Smooth muscle cell of the brain vasculature (primary cell): ENCODE measurements at places on chromosomes 13 and 19.

DNA sequence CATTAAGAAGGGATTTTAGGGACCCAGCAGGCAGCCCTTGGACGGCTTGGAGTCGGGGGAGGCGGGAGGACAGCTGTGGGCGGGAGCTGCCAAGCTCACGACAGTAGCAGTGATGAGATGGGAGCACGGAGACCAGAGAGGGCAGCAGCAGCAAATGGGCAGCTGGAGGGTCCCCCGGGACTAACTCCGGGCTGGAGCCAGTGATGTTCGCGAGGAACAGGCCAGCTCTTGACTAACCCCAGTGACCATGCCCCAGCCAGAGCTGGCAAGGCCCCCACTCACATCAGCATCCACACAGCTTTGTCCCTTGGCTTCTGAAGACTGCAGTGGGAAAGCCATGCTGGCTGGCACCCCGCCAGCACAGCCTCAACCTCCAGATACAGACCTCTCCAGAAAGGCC, 81.9 kb downstream of the RAB20 start:
- DNase-seq, result no peak

GRCh38 chr13:101297794-101298193, 118.5 kb downstream of the NALCN start:
- DNase-seq, result no peak

DNA sequence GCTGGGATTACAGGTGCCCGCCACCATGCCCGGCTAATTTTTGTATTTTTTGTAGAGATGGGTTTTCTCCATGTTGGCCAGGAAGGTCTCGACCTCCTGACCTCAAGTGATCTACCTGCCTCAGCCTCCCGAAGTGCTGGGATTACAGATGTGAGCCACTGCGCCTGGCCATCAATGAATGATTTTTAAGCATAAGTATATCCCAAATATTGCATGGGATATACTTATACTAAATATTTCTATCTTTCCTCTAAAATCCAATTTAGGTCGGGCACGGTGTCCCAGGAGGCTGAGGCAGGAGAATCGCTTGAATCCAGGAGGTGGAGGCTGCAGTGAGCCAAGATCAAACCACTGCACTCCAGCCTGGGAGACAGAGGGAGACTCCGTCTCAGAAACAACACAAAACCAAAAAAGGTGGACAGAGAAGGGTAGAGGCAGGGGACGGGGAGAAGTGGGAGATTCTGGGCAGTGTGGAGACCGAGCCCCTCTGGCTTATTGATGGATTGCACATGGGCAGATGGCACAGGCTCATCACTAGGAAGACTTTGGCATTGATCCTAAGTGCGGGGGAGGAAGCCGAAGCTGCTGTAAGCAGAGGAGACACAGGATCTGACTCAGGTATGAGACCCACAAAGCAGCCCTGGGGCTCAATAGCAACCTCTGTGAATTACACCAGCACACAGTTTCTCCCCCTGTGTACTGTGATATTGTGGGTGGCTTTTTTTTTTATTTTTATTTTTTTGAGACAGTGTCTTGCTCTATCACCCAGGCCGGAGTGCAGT, 13.5 kb downstream of the ARRDC5 start:
- no peak for DNase-seq

DNA sequence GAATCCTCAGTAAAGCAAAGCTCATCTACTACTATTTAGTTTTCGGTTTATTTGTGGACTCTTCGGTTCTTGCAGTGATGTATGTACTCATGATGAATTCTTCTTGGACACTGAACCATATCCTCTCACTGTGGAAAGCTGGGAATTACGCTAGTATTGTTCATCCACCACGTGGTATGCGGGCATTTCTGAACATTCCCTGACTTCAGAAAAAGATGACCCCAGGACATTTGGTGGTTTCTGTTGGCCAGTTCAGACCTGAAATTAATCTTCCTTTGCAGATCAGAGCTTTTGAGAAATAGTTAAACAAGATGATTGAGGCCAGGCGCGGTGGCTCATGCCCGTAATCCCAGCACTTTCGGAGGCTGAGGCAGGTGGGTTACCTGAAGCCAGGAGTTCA, 25.3 kb upstream of the FBN3 start:
- no peak for DNase-seq

- peak; percentile 35 for DNase-seq
Measured at GRCh38 chr13:20495087-20496023, 30.3 kb downstream of the CRYL1 start.

GRCh38 chr13:112958127-112958989, 10.7 kb upstream of the MCF2L start:
- no peak for DNase-seq

DNA sequence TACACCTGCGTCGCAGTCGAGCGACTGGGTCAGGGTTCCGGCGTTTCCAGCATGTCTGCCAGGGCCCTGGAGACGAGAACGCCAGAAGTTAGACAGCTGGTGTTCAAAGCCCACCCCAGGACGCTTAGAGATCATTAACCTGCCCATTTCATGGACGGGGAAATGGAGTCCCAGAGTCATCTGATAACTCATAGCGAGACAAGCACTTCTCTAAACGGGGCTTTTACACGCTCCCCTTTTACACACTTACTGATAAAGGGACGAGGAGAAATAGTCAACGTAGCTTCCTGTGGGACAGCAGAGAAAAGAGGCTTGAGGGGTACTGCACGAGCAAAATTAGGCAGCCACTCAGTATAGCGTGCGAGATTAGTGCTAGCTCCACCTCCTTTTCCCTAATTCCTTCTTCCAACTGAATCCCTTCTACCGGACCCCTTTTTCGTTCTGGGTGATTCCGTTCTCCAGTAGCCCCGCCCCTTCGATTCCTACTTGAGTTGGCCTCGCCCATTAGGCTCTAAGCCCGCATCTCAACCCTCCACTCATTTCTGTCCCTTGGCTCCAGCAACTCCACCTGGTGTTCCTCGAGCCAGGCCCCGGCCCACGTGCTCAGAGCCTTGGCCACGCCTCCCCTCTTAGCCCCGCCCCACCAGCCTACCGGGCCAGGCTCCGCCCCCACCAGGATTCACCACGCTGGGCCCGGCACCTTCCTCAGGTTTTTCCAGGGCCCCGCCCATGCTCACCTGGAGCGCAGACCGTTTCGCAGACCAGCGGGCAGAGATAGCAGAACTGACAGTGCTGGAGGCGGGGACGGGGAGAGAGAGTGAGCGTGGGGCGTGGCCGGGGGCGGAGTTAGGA, 3.7 kb downstream of the HRC start:
- DNase-seq, result no peak

GRCh38 chr19:54517483-54517882, 14.9 kb downstream of the LAIR2 start:
- no peak for DNase-seq

DNA sequence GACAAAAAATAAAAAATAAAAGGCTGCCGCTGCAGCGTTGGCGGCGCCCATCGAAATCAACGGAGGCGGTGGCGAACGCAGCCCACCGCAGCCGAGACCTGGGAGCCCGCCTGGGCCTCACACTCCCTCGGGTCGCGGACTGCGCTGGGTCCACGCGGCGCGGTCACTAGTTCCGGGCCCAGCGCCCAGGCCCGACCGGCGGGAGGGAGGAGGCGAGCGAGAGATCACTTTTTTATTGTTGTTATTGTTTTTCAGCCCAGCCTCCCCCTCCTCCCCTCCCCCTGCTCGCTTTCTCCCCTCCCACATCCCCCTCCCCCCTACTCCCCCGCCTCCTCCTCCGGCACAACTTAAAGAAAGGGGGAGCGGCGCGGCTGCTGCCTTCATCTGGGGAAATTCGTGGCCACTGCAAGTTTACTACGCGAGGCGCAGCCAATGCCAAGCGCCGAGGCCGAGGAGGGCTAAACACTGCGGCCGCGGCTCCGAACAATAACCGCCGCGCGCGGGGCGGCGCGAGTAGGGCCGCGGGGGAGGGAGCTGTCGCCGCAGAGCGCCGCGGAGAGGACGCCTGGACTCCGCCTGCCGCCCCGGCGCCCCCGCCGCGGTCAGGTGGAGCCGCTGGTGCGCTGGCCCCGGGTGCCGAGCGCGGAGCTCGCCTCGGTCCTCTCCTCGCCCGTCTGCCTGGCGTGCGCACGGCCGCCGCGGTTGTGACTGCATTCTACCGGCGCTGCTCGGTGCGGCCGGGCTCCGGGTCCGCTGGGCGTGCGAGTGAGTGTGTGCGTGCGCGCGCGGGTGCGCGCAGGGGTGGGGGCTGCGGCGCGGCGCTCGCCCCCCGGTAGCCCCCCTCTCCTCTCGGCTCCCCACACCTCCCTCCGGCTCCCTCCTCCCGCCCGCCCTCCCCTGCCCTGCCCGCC, 505 bp upstream of the ZIC2 start:
- peak; percentile 89 for DNase-seq

- DNase-seq, result peak; percentile 44
Measured at GRCh38 chr19:42184401-42184861, 33.0 kb downstream of the DEDD2 start.

GRCh38 chr13:20231839-20232555, at the start of gene GJB6:
GJB6 (minus strand) TSS chr13:20232319; CDS start chr13:20223480, 8,839 bp downstream.
- no peak for DNase-seq

DNA sequence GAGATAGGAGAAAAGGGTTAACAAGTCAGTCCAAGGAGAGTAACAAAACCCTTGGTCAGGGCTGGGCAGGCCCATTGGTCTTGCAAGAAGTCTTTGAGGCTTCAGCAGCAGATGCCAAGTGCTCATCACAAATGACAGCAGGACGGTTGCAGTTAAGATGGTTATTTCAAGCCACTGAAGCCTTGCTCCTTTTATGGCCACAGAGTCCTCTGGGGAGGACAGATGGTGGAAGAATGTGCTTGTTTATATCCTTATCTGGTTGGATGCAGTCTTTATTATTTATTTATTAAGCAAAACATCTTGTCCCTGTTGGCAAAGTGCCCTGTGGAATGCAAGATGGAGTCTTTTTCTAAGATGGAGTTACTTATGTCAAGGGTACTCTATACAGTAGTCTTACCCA, 19.2 kb upstream of the ZNF331 start:
- DNase-seq, result no peak

DNA sequence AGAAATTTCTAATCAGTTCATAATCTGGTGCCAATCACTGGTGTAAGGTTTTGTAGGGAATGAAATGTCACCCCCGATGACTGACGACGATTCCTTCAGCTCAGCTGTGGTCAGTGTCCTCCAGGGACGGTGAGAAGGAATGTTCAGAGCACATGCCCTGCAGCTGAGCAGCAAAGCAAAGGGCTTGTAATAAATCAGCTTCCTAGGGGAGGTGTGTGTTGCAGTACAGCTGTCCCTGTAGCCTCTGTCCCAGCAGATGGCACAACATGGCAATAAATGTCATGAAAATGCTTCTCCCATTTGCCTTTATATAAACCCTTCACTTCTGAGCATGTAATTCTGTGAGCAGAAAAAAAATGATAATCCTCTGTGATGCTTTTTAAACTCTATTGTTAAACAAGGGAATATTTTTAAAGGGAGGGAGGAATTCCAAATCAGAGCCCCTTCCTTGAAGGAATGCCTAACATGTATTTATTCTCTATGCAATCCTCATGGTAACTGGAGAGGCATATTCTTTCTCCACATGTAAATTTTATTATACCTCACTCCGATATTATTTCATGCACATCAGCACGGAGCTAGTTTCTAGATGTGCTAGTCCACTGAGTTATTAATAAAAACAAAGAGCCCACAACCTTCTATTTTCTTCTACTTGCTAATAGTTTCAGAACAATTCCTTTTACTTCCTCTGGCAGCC, 102.5 kb downstream of the FAM216B start:
- DNase-seq, result no peak

- no peak for DNase-seq
Measured at GRCh38 chr13:106581225-106581624, 13.3 kb upstream of the ARGLU1 start.

GRCh38 chr13:42047561-42048341, 697 bp upstream of the DGKH start:
- no peak for DNase-seq

- DNase-seq, result no peak
Measured at GRCh38 chr13:61170856-61171255, 244.8 kb downstream of the PCDH20 start.

DNA sequence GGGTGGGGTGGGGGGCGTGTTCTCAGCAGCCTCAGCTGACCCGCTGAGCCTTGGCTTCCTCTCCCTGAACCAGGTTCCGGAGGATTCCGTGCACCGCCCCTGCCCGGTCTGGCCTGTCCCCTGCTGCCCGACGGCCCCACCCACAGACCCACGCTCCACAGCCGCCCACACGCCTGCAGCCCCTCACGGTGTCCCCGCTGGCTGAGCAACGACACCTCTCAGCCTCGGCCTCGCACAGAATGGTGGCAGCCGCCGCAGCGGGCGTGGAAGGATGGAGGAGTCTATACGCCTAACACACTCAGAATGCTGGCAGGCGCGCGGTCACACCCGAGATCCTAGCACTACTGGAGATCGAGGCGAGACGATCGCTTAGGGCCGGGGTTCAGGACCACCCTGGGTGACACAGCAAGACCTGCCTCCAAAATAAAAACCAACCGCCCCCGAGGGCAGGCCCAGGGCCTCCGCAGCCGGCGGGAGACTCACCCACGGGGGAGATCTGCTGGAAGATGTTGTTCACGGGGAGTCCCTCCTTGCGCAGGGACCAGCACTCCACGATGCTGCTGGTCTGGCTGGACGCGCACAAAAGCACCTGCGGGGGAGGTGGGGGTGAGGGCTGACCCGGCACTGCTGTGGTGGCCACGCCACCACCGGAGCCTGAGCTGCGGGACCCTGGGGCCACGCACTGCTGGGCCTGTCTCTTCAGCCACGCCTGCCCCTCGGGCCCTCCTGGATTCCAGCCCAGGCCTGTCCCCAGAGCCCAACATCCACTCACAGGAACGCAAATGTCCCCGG, 8.4 kb downstream of the MED16 start:
- no peak for DNase-seq

DNA sequence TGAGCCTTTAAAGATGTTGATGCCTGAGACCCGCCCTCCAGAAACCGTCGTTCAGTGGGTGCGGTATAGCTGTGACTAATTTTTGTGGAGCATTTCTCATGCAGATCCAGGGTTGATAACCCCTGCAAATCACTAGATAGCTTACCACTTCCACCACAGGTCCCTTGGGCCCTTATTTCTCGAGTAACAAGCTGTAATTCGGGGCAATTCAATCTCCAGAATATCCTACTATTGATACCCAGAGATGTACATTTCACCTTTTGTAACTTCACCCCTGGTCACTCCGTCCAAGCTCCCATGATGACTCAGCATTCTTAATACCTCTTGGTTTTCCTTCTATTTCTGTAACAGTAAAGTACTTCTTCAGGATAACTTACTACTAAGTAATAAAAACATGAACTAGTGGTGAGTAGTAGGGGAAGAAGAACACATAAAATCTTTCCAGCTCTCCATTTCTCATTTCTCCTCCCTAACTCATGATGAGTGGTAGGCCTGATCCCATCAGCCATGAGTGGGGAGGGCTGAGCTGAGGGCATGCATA, 71.9 kb upstream of the UBL3 start:
- DNase-seq, result no peak
